ENCODE measurements at places on chromosomes 13 and 19.

GRCh38 chr19:43806848-43807247, 4.6 kb upstream of the LYPD5 start:
- no peak for DNase-seq

DNA sequence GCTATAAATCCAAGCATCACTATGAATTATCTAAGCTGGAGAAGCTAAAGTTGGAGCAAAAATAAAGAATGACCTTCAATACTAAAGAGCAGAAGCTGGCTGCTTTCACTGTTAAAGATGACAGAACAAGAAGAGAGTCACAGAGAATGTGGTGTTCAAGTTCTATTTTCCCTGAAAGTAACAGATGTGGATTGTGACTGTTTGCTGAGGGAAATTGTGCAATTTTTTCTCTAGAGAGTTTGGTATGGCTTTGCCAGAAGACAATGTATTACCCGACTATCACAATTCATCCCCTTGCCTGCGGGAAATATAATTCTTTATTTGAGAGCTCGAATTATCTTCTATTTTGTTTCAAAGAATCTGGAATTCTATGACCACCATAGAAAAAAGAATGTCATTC, 83.1 kb downstream of the TNFSF13B start:
- DNase-seq, result peak; percentile 44

GRCh38 chr13:96238241-96238640, 148.3 kb downstream of the HS6ST3 start:
- no peak for DNase-seq

GRCh38 chr13:59747529-59747928, 416.2 kb downstream of the DIAPH3 start:
- no peak for DNase-seq

DNA sequence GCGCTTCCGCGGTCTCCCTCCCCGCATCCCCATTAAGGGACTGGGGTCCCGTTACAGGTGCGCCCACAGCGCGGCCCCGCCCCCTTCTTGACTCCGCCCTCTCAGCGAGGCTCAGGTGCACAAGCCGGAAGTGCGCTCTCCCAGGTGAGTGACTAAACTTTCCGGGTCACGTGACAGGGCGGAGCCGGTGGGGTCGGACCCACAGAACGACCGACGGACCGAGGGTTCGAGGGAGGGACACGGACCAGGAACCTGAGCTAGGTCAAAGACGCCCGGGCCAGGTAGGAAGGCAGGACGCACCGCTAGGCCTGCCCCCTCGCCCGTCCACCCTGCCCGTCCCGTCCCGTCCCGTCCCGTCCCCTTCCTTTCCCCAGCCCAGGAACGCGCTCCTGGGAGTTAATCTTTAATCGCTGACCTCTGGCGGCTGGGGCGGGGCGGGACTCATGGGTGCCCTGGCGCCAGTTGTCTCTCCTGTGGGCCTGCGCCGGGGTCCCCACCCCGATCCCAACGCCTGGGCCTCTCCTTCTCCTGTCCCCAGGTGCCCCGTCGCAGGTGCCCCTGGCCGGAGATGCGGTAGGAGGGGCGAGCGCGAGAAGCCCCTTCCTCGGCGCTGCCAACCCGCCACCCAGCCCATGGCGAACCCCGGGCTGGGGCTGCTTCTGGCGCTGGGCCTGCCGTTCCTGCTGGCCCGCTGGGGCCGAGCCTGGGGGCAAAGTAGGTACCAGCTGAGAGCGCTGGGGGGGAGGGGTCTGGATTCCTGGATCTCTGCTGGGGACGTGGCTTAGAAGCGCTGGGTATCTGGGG, at the start of gene CRB3:
Gene CRB3 (plus strand): TSS at position 202 of the 804 bp plus-strand sequence. CDS start 431 bp downstream, at position 633.
- DNase-seq, result no peak

DNA sequence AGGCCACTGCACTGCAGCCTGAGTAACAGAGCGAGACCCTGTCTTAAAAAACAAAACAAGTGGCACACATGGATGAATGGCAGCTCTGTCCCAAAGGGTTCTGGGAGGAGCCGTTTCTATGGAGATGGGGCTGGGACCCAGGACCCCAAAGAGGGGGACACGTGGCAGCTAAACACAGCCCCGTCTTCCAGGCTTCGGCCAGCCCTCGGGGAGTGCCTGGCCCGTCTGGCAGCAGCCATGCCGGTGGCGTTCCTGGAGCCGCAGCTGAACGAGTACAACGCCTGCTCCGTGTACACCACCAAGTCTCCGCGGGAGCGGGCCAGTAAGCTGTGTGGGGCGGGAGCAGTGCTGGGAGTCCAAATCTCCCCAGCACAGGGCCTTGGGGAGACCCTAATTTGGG, 82.4 kb downstream of the RYR1 start:
- no peak for DNase-seq

DNA sequence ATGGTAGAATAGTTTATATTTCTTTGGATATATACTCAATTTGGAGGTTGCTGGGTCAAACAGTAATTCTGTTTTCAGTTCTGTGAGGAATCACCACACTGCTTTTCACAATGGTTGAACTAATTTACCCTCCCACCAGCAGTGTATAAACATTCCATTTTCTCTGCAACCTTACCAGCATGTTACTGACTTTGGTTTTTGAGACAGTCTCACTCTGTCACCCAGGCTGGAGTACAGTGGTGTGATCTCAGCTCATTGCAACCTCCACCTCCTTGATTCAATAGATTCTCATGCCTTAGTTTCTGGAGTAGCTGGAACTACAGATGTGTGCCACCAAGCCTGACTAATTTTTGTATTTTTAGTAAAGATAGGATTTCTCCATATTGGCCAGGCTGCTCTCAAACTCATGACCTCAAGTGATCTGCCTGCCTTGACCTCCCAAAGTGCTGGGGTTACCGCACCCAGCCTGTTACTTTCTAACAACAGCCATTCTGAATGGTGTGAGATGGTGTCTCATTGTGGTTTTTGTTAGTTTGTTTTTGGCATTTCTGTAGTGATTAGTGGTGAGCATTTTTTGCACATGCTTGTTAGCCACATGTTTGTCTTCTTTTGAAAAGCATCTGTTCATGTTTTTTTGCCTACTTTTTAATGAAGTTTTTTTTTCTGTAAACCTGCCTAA, 12.5 kb downstream of the ZNF714 start:
- no peak for DNase-seq

DNA sequence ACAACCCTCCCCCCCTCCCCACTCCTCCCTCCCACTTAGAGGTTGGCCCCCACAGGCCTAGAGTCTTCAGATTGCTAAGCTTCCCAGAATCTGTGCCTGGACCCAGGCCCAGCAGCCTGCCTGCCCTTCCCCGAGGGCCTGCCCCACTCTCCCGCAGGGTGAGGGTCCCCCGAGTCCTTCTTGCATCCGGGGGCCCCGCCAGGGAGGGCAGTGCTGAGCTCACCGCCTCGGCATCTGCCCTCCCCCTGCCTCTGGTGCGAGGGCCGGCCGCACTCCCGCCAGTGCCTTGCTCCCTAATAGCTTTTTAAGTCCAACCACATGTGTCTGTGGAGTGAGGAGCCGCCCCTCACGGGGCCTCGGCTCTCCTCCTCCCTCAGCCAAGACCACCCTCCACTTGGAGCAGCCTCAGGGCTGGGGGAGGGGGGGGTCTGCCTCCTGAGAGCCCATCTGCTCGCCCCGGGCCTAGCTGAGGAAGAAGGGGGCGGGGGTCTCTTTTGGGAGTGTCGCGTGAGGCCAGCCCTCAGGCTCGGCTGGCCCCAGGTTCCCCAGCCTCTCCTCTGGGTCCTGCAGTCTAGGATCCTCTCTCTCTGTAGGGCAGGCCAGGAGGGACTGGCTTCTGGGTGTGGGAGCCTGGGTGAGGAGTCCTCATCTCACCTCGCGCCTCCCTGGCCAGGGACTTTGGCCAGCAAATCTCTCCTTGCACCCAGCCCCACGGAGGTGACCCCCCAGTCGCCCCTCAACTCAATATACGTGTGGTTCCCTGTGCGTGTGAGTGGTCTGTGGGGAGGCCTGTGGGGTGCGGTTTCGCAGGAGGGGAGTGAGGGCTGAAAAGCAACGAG, 47.2 kb downstream of the LYL1 start:
- DNase-seq, result no peak

GRCh38 chr13:43434191-43434590, 352.6 kb downstream of the ENOX1 start:
- peak; percentile 47 for DNase-seq

GRCh38 chr13:22428188-22428828, 752.5 kb upstream of the SGCG start:
- DNase-seq, result no peak

- DNase-seq, result no peak
These were observed 33.9 kb upstream of the RANBP3 start for GRCh38 chr19:6011794-6012193.

DNA sequence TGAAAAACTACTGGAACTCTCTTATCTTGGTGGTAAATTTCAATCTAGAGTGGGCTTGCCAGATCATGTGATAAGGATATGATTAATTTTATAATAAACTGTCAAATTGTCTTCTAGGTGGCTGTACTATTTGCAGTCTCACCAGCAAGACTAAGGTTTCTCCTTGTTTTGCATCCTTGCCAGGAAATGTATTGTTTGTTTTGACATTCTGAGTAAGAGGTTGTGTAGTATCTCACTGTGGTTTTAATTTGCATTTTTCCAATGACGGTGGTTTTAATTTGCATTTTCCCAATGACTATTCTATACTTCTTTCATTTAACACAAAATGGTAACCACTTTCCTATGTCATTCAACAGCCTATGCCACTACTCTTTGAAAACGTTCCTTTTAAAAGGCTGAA, 2.0 kb downstream of the CAB39L start:
- no peak for DNase-seq

DNA sequence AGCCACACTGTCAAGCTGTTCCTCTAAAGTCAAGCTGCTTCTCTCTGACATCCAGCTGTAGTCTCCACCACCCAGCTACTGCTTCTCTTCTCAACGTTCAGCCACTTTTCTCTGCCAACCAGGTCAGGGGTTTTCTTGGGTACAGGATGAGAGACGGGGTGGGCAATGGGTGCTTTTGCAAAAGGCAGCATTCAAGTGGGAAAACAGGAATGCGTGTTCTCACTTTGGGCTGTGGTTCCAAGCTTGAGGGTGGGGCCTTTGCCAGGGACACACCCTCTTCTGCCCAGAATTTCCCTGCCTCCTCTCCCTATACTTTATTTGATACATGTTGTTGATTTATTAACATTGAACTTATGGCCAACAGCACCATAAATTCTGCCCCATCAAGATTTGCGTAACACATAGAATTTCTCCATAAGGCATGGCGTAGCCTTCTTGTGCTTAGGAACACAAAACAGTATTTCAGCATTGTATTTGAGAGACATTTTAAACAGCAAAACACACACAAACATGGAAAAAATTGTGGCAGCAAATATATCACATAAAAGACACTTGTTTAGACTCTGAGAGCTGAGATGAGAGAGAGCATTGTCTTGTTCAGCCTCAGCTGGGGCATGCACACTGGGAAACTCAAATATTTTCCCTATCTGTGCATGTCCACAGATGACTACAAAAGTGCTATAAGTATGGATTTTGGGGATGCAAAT, 392.8 kb downstream of the SLITRK6 start:
- DNase-seq, result no peak

DNA sequence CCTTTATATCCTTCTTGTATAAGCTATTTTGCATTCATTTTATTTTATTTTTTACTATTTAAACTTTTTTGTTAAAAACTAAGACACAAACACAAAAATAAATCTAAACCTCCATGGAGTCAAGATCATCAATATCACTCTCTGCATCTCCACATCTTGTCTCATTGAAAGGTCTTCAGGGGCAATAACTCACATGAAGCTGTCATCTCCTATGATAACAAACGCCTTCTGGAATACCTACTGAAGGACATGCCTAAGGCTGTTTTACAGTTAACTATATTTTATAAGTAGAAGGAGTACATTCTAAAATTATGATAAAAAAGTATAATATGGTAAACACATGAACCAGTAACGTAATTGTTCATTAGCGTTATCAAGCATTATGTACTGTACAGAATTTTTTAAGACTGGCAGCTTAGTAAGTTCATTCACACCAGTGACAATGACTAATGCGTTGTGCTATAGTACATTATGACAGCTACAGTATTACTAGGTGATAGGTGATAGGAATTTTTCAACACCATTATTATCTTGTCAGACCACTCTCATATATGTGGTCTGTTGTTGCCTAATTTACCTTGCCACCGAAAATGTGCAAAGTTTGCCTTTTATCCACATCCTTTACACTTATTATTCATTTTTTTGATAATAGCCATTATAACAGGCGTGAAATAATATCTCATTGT, 390.7 kb upstream of the SLITRK1 start:
- DNase-seq, result no peak

- peak; percentile 41 for DNase-seq
These were observed 575 bp downstream of the CARM1 start for GRCh38 chr19:10871711-10872545.

DNA sequence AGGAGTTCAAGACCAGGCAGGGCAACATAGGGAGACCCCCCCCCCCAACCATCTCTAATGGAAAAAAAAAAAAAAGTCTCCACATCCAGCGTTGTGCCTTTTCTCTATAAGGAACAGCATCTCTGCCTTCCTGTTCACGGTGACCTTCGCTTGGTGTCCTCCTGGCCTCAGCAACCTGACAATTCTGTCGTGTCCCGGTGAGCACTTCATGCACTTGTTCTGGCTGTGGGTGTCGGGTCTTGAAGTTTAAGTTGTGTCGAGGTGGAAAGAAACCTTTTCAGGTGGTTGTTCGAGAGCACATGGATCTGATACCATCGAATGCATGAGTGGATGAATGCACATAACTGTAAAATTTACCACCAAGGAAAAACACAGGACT, 594 bp downstream of the ZNF559 start:
- DNase-seq, result no peak

- DNase-seq, result no peak
These were observed 307.6 kb downstream of the GPC6 start for GRCh38 chr13:93534181-93534700.

GRCh38 chr13:105432438-105432837, 1103.0 kb downstream of the EFNB2 start:
- no peak for DNase-seq

DNA sequence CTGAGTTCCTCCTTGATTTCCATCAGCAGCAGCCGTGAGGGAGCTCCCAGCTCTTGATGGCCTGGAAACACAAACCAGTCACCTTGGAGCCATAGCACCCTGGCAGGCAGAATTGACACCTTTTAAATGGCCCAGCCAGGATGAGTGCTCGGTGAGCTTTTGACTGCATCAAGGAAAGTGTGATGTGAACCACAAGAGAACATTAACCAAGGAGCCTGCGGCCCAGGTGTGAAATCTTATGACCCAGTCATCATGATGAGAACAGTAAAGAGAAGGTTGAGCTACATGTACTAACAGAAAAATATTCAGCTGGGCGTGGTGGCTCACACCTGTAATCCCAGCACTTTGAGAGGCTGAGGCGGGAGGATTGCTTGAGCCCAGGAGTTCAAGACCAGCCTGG, 22.8 kb downstream of the SUGP2 start:
- no peak for DNase-seq

GRCh38 chr19:23867895-23868294, 46.8 kb upstream of the ZNF726 start:
- no peak for DNase-seq

GRCh38 chr19:5103812-5104410, 135.0 kb downstream of the KDM4B start:
- no peak for DNase-seq

GRCh38 chr19:39805104-39805503, 26.4 kb downstream of the LEUTX start:
- DNase-seq, result no peak

DNA sequence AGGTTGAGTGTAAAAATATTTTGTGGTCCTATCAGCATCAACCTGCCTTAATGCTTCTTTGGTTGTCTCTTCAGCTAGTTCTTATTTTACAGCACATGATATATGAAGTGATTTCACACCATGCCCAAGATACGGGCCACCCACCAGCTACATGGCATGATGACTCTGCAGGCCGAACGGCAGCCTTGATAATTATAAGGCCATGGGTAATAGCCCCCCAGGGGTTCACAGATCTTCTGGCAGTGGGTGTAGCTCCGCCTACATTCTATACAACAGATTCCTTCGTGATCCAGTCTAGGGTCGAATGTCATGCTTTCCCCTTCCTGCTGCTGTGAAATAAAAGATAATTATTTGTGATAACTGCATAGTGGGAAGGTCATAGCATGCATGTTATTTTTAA, 36.1 kb downstream of the CNMD start:
- DNase-seq, result no peak
